ENCODE measurements at places on chromosomes 2 and 18. TPM values are rescaled to one million over a fixed set of nuclear protein-coding genes. Genes with fewer than 3 reads are reported as not detected.

Gene SPATA3
- total RNA-seq, result not detected

Gene IL18R1
- 7.6 TPM for total RNA-seq

Gene HOXD4
- not detected for total RNA-seq

Gene RNU2-63P
- total RNA-seq, result 1.7 TPM

Gene TRIB2
- 13.8 TPM for total RNA-seq

Gene RBKS
- total RNA-seq, result 13.3 TPM

Gene CSRNP3
- 2.6 TPM for total RNA-seq

Gene UGP2
- 303 TPM for total RNA-seq

Gene DSG1
- total RNA-seq, result 2.5 TPM

Gene UGT1A5
- total RNA-seq, result 4.6 TPM

Gene TSGA10
- 4.3 TPM for total RNA-seq

Gene TUBA3D
- 0.15 TPM for total RNA-seq

Gene RRM2
- 2.7 TPM for total RNA-seq

Gene TCF23
- total RNA-seq, result 0.10 TPM

Gene TIMM21
- 18.2 TPM for total RNA-seq

Gene WDR43
- 17.5 TPM for total RNA-seq

Gene BCL11A
- 0.50 TPM for total RNA-seq

Gene TEKT4
- 0.28 TPM for total RNA-seq

Gene MDH1B
- total RNA-seq, result 0.28 TPM

Gene SCLY
- total RNA-seq, result 40.6 TPM

Measured in left lobe of liver (tissue), 2 donors.